ENCODE measurements at places on chromosomes 12 and 14.

DNA sequence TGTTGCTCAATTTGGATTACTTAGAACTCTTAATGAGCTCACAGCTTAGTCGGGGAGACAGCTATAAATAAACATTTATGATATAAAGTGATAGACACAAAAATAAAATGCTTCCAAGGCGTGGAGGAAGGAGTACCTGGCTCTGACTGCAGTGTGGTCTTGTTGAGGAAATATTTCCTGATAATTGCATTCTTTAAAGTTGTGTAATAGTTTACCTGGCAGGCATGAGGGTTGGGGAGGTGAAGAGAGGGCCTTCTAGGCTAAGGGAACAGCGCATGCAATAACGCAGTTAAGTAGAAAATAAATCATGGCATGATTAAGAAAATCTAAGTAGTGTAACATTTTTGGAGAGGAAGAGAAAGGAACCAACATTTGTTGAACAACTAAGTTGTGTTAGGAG, 260.5 kb upstream of the ATP2B1 start:
- DNase-seq, result no peak

GRCh38 chr12:40375076-40375475, 150.3 kb downstream of the LRRK2 start:
- no peak for DNase-seq

- no peak for DNase-seq
Measured at GRCh38 chr14:104975481-104976197, 2.5 kb downstream of the AHNAK2 start.

GRCh38 chr14:68966872-68967301, 12.2 kb downstream of the ACTN1 start:
- DNase-seq, result no peak

DNA sequence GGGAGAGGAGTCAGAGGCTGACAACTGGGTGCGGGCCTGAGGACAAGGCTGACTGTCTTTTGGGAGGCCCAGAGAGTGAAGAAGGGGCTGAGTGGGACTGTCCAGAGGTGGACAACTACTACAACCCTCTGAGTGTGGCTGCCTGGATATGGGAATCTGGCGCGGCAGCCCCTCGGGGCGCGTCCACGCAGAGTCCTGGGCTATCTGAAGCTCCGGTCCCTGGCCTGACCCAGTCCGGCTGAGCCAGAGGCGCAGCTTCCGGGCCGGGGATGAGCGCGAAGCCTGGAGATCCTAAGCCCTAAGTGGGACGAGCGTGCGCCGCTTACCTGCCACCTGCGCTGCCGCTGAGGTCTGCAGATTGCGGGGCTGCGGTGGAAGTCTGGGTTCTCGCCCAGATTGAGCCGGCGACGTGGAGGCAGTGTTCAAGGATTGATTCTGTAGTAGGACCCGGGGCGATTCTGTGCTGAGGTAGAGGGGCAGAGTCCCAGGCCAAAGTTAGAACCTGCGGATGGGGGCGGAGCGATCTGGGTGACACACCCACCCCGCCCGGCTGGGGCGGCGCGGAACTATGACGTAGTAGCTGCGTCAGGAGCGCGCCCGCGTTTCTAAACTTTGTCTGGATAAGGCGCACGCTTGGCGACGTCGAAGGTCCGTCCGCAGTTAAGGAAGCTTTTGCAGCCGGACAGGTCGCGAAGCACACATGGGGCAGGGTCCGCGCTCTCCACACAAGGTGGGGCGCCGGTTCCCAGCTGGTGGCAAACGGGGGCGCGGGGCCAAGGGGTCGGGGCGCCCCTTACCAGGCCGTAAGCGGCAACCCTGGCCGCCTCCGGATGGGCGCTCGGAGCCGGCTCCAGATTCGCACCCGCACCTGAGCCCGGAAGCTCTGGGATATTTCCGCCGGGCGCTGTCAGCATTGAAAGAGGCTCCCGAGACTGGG, at the start of the genes DHRS1 and NOP9:
DHRS1 (minus strand) TSS at position 526 of the 937 bp plus-strand sequence. CDS start 674 bp downstream, outside the sequence.
NOP9 (plus strand) TSS at position 596 of the 937 bp plus-strand sequence; CDS start at position 701, 105 bp downstream.
- DNase-seq, result peak; percentile 83

GRCh38 chr14:64676410-64677008, 27.7 kb upstream of the PLEKHG3 start:
- DNase-seq, result no peak

DNA sequence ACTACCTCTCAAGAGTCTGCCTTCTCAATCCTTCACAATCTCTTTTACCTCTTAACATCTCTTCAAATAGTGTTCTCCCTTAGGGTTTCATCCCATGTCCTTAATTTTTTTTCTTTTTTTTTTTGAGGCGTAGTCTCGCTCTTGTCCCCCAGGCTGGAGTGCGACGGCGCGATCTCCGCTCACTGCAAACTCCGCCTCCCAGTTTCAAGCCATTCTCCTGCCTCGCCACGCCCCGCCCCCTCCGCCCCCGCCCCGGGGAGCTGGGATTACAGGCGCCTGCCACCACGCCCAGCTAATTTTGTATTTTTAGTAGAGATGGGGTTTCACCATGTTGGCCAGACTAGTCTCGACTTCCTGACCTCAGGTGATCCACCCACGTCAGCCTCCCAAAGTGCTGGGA, 7.0 kb upstream of the BCAT1 start:
- no peak for DNase-seq
